ENCODE measurements at places on chromosomes 11 and 22.

DNA sequence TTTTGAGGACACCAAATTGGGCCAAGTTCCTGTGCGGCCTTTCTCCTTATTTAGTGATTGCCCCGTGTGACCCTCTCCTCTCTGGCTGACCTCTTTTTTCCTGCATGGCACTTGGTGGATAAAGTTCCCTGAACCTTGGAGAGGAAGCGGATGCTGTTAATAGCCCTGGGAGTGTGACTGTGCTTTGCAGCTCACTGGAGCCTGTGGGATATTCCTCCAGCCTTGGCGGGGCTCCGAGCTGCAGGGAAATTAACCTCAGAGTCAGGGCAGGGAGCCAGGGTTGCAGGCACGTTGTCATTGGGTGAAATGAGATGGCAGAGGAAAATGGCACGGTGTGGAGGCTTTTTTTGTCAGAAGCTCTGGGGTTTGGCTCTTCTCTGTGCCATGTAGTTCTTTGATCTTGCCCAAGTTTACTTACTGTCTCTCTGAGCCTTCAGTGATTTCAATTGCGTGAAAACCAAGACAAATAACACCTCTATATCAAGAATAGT lies 965 bp downstream of the OR9Q1 start:
- no peaks in the 10 kb centered on the region for H3K4me1 ChIP-seq
- no peak for DNase-seq
- H3K36me3 ChIP-seq: no peaks in the 10 kb centered on the region
- H3K27me3 ChIP-seq: no peaks in the 10 kb centered on the region
- no peak overlapping the region for H3K4me3 ChIP-seq

DNA sequence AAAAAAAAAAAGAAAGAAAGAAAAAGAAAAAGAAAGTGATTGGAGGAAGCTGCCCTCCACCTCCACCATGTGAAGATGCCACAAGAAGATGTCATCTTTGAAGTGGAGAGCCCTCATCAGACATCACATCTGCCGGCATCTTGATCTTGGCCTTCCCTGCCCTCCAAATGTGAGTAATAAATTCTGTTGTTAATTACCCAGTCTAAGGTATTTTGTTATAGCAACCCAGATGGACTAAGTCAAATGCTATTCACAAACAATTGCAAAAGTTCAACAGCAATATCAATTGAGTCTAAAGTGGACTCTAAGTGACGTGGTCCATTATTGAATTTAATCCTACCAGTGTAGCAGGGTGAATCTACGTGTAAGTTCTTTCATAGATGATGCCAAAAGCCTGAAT lies 55.9 kb upstream of the NUP160 start:
- H3K36me3 ChIP-seq: no peaks in the 10 kb centered on the region
- no peak overlapping the region for H3K27ac ChIP-seq
- peaks cover 2% of the 10 kb centered on the region for H3K27me3 ChIP-seq
- H3K4me1 ChIP-seq: peaks cover 19% of the 10 kb centered on the region

GRCh38 chr11:121240650-121241303 lies 51.8 kb upstream of the SC5D start:
- no peak overlapping the region for H3K4me3 ChIP-seq
- peaks cover 17% of the 10 kb centered on the region for H3K4me1 ChIP-seq
- peaks cover 14% of the 10 kb centered on the region for H3K27me3 ChIP-seq
- no peaks in the 10 kb centered on the region for H3K36me3 ChIP-seq
- H3K27ac ChIP-seq: no peak overlapping the region

- peaks cover 47% of the 10 kb centered on the region for H3K27me3 ChIP-seq
- H3K27ac ChIP-seq: no peak overlapping the region
- H3K4me3 ChIP-seq: no peak overlapping the region
- peaks cover 3% of the 10 kb centered on the region for H3K4me1 ChIP-seq
- H3K36me3 ChIP-seq: no peaks in the 10 kb centered on the region
Observed at GRCh38 chr22:44753189-44754042, 1.0 kb downstream of the ARHGAP8 start.

- no peak overlapping the region for H3K4me3 ChIP-seq
- H3K27ac ChIP-seq: no peak overlapping the region
- no peak for DNase-seq
Observed at GRCh38 chr11:85132851-85133585, 494.1 kb downstream of the DLG2 start.

GRCh38 chr11:102234779-102235439 lies 82.4 kb upstream of the BIRC3 start:
- no peaks in the 10 kb centered on the region for H3K36me3 ChIP-seq
- H3K4me3 ChIP-seq: no peak overlapping the region
- H3K4me1 ChIP-seq: no peaks in the 10 kb centered on the region
- DNase-seq: no peak

DNA sequence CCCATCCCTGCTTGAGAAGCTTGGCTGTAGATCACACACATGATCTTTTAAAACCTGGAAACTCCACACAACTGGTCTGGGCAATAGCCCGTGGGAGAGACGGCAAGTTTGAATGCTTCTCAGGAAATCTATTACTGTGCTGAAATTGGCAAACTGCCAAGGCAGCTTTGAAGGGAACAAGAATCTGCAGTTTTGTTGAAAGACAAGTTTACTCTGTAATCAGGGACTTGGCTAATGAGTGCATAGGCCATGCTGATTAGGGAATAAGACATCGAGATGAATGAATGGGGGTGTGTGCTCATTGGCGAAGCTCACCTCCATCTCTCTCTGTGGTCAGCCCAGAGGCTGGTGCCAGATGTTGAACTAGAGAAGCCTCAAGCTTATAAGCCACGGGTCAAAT lies 218.8 kb downstream of the HIPK3 start:
- no peak overlapping the region for H3K4me3 ChIP-seq
- H3K36me3 ChIP-seq: no peaks in the 10 kb centered on the region
- H3K27ac ChIP-seq: no peak overlapping the region
- peaks cover 12% of the 10 kb centered on the region for H3K27me3 ChIP-seq
- no peaks in the 10 kb centered on the region for H3K4me1 ChIP-seq

DNA sequence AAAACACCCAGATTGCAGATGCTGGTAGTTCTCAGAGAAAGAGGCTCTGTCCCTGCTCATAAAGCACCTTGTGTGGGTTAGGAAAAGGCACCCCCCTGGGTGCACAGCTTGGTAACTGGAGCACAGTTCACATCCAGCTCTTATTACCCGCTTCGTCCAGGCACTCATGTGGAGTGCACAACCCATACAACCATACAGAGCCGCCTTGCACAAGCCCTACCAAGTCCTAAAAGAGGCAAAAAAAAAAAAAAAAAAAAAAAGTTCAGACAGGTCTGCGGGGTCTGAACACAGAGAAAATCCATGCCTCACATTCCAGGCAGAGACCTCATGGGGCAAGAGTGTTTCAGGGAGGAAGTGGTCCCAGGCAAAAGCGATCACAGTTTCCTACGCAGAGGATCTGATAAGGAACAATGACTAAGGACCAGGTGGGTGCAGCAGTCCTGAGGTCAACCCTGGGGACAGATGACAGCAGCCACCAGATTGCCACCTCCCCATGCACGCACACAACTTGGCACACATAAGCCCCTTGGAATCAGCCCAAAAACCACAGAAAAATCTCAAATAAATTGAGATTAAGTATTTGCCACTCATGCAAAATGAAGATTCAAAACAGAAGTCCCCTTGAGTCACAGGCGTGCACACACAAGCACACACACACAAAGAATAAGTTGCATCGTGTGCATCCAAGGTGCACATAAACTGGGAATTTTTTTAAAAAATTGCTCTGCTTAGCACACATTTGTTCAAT lies 12.3 kb downstream of the MB start:
- no peak for DNase-seq
- H3K4me3 ChIP-seq: no peak overlapping the region
- H3K36me3 ChIP-seq: no peaks in the 10 kb centered on the region
- peaks cover 10% of the 10 kb centered on the region for H3K4me1 ChIP-seq
- H3K27ac ChIP-seq: no peak overlapping the region

DNA sequence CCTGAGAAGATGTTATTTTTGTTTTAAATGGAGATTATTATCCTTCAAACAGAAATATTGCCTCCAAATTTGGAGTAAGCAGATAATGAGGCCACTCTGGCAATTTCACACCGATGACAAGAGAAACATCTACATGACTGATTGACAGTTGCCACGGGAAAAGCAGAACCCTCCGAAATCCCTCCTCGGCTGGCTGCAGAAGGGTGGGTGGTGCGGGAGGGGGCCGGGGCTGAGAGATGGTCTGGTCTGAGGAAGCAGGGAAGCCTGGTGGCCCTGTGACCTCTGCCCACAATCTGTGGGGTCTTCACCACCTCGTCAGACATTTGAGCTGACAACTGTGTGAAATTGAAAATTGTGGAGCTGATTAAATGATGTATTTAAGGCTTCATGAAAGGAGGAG lies 503.2 kb downstream of the MN1 start:
- H3K27me3 ChIP-seq: peaks cover 22% of the 10 kb centered on the region
- no peaks in the 10 kb centered on the region for H3K4me1 ChIP-seq
- no peak for DNase-seq
- no peak overlapping the region for H3K27ac ChIP-seq
- H3K4me3 ChIP-seq: no peak overlapping the region

DNA sequence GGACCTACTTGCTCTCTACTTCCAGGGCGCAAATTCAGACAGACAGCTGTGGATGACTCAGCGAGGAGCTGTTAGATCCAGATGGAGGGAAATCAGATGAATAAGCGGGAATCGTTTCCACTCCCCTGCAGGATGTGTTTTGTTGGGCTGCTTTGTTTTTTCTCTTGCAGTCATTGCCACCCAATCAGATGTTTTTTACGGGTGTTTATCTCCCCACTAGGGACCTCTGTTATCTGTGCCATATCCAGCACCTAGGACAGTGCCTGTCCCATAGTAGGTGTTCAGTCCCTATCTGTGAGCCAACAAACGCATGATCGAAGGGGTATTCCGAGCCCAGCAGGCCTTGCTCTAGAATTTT lies 51.1 kb upstream of the PARVG start:
- no peak overlapping the region for H3K4me3 ChIP-seq
- no peaks in the 10 kb centered on the region for H3K27me3 ChIP-seq
- H3K27ac ChIP-seq: peak overlapping the region; percentile 52
- H3K4me1 ChIP-seq: peaks cover 36% of the 10 kb centered on the region
- DNase-seq: no peak
- H3K36me3 ChIP-seq: peaks cover 21% of the 10 kb centered on the region

- no peaks in the 10 kb centered on the region for H3K4me1 ChIP-seq
- H3K27ac ChIP-seq: no peak overlapping the region
- no peak for DNase-seq
- H3K36me3 ChIP-seq: no peaks in the 10 kb centered on the region
Observed at GRCh38 chr11:16326679-16327297, 29.6 kb downstream of the SOX6 start.

Measured in activated CD8-positive, alpha-beta T cell treated with anti-CD3 and anti-CD28 coated beads, Interleukin-2, amount 10 ng/mL, durations not matched to agents 7 days and 5 days (primary cell).